ENCODE measurements at places on chromosomes 7 and 10.

DNA sequence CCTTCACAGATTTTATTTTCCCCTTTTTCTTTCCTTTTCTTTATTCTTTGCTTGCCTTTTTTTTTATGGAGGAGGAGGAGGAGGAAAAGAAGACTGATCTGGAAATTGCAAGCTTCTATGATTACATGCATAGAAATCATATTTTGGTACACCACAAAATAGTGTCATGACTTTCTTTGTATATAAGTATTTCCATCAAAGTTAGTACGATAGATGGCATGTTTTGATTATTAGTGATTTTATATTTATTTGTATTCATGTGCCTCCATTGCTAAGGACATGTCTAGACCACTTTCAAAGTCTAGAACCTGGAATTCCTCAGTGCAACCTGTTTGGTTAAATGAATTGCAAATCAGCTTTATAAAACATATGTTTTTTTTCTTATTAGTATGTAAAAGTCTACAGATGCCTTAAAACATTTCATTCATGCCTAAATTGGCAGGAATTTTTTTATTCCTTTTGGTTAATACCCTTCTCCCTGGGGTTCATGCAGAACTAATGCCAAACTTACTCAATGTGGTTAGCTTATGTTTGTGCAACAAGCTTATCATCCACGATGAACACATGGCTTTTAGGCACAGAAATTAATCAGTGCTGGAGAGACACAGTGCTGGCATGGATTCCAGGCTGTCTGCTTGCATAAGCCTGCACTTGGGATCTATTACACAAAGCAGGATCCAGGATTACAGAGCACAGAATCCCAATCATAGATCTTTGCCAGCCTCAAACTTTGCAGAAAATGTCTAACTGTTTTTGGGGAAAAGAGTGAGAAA lies 213.1 kb downstream of the CHRM2 start:
- no peak for DNase-seq

DNA sequence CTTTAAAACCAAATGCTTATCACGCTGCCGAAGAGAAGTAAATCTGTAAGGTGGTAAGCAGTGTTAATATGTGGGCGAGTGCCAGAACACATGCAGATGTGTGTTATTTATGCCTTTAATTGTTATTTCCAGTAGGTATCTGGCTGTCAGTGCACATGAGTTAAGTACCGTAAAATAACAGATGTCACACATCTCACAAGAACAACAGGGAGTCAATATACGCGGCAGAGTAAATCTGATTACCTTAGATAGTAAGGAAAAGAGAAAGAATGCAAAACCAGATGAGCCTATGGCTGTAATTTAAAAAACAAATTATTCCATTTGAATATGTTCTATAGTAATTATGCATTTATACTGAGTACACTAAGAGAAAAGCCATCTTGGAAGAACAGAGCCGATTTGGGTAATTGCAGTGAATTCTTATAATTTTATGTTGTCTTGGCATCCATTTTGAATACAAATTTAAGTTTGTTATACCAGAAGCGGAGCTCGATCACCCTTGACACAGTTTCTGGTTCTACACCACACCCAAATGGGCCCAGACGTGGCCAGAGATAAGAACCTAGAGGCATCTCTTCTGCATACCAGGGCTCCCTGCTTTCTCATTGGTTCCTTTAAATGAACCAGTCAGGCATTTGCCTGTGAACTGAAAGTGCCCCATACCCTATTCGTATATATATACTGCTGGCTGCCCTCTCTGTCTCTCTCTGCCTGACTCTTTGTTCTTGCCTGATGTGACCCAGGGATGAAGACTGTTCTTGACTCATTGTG lies 34.8 kb downstream of the DNAJB9 start:
- DNase-seq, result no peak

DNA sequence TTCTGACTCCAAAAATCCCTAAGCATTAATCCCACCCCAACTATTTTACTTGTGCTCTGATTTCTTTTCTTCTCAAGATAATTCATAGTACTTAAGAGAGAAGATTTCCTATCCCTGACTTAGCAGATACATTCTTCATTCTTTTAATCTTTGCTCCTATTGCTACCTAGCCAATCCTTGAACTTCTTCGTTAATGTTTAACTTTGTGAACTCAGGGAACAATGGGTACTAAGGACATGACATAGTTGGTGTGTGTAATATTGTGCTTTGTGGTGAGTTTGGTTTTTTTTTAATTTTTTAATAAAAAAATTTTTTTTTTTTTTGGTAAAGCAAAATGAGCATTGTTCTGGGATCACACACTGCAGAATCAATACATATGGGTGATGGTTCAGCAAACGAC lies 166.2 kb downstream of the CHCHD3 start:
- DNase-seq, result no peak

- no peak for DNase-seq
Observed at GRCh38 chr10:79185067-79185774, 116.5 kb downstream of the ZMIZ1 start.

- DNase-seq, result no peak
Observed at GRCh38 chr10:18202680-18203460, 62.6 kb downstream of the CACNB2 start.

- no peak for DNase-seq
Observed at GRCh38 chr10:28623483-28623882, 53.8 kb upstream of the BAMBI start.

DNA sequence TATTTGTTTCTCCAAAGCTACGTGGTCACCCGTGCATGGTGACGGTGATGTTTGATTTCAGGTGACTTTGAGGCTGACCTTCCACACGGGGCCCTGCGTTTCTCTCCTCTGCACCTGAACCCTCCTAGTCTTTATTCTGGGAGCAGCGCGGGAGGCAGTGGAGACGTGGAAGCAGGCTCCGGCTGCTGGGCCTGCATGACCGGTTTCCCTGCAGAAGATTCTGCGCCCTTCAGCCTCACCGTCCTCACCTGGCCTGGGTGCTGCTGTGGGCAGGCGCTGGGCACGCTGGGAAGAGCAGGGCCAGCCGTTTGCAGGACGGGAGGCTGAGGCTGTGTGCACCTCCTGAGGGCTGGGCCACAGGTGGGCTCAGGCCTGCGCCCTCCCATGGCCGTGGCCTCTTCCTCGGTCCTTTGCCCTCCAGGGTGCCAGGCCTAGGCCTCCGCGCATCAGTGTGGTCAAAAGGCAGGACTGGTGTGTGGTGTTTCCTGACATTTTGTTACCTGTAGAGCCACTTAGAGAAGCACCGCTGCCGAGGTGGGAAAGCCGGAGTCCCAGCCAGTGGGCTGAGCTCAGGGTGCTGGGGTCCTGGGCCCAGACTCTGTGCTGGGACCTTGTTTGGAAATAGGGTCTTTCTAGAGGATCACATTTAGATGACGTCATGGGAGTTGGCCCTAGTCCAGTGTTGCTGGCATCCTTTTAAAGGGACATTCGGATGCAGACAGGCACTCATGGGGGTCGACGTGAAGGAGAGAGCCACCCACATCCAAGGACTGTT lies 478.3 kb downstream of the DNAJB6 start:
- DNase-seq, result no peak

DNA sequence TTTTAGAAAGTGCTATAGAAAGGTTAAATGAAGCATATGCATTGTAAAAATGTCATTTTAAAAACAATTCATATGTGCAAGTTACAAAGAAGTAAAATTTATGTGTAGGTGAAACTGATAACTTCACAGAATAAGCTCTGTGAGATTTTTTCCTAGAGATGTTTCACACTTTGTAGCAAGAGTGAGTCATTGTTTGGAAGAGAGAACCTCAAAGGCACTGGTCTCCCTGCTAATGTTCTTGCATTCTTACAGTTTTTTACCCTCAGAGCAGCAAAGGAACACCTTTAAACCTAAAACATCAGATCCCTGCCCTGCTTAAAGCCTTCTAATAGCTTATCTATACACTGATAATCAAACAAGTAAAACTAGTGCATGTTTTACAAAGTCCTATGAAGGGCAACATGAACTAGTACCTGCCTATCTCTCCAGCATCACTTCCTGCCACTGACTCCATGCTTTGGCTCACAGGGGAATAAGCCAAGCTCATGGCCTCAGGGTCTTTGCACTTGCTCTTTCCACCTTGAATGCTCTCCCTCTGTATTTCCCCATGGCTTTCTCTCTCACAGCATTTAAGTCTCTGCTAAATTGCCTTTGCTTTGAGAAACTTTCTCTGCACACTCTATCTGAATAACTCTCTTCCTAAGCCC lies 997.0 kb downstream of the GATA3 start:
- DNase-seq, result no peak

DNA sequence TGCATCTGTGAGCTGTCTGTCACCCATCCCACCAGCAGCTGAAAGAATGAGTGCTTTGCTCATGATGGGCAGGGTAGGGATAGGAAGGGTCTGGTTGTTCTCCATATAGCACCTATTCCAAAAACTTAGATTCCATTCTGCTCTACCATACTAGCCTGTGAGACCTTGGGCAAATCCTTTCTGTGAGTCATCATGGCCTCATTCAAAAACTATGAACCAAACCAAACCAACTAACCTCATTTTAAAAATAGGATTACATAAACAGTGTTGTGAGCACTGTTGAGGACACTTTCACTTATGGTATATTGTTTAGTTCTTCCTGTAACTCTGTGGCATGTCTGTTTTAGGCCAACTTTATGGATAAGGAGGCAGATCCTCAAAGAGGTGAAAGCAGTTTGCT lies 30.9 kb upstream of the STEAP4 start:
- DNase-seq, result no peak

DNA sequence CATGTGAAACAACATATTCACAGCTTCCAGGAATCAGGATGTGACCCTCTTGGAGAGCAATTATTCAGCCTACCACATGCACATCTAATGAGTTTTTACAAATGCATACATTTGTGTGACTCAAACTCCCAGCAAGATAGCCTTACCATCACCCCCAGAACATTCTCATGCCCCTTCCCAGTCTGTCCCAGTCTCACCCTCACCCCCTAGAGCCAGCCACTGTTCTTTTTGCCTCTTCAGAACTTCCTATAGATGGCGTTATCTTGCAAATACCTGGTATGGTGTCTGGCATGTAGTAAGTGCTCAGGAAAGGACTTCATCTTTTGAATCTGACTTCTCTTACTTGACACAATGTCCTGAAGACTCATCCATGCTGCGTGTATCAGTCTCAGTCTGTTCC lies 23.9 kb upstream of the AOC1 start:
- DNase-seq, result no peak

DNA sequence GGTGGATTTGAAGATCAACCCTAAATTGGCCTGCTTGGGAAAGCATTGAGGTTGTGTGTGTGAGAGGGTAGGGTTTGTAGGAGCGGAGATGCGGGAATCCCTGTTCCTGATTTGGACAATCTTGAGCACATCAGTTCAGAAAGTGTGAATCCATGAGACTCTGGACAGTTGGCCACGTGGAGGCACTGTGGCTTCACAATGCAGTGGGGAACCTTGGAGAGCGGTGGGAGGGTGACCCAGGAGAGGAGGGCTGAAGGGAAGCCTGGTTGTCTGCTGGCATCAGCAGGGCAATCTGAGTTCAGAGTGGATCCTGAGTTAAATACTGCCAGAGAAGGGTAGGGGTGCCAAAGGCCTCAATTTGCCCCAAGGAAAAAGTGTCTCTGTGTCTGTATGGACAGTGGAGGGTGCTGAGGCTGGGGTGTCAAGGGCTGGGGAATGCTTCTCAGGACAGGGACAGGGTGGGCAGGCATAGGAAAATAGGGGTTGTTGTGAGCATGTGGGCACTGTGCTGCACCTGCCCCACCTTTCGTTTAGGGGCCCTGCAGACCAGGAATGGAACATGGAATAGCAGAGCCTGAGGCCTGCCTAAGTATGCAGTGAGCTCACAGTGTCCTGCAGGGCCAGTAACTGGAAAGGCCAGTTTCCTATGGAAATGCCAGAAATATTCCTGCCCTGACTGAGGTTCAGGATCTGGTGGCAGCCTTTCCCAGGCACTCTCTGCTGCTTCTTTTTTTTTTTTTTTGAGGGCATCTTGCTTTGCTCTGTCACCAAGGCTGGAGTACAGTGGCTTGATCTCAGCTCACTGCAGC lies 162.9 kb upstream of the PRSS58 start:
- no peak for DNase-seq

- DNase-seq, result no peak
Observed at GRCh38 chr10:31103112-31103511, 71.4 kb upstream of the ZNF438 start.

- no peak for DNase-seq
Observed at GRCh38 chr10:89909752-89910151, 208.4 kb downstream of the KIF20B start.

GRCh38 chr7:55657654-55658053 lies 85.4 kb upstream of the VOPP1 start:
- DNase-seq, result no peak

- peak; percentile 64 for DNase-seq
Observed at GRCh38 chr10:86710987-86711512, 42.7 kb downstream of the LDB3 start.

GRCh38 chr7:74617180-74617744 lies 40.3 kb upstream of the GTF2I start:
- no peak for DNase-seq

DNA sequence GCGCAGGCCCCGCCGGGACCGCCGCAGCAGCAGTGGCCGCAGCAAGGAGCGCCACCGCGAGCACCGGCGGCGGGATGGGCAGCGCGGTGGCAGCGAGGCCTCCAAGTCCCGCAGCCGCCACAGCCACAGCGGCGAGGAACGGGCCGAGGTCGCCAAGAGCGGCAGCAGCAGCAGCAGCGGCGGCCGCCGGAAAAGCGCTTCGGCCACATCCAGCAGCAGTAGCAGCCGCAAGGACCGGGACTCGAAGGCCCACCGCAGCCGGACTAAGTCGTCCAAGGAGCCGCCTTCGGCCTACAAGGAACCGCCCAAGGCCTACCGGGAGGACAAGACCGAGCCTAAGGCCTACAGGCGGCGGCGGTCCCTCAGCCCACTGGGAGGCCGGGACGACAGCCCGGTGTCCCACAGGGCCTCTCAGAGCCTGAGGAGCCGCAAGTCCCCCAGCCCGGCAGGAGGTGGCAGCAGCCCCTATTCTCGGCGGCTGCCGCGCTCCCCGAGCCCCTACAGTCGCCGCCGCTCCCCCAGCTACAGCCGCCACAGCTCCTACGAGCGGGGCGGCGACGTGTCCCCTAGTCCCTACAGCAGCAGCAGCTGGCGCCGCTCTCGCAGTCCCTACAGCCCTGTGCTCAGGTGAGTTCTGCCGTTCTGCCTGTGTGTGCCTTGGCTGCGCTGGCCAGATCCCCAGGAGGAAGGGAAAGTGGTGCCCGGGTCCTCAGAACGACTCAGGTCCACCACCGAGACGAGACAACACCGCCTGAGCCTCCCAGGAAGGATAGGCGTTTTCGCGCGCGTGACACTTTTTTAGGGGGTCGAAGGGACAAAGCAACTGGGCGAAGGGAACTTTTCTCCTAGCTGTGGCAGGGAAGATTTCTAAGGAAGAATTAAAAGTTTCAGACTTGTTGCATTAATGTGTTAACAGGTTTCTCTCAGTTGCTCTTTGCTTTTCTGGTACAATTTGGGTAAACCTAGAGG lies 1.5 kb downstream of the CDK13 start:
- peak; percentile 46 for DNase-seq
